ENCODE measurements at places on chromosomes 6 and 20.
A peak's percentile ranks its signal among the peaks of the same experiment; 100 is the strongest.

- no peak for DNase-seq
Observed at GRCh38 chr6:39206250-39206721, 23.0 kb downstream of the KCNK5 start.

DNA sequence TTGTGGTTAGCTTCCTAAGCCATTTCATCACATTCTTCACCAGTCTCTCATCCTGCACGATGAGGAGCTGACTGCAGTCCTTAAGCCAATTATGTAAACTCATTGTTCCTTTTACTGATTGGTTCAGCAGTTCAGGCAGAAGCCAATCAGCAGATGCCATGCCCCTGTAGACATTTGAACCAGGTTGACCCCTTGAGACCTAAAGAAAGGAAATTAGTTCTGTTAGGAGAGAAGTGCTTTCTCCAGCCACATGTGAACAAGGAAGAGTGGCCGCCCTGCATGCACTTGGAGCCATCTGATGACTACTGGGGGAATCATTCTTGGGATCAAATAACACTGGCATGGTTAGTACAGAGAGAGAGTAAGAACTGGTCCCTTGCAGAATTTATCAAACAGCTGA is 535.2 kb upstream of the ID4 start:
- peak; percentile 73 for DNase-seq

- DNase-seq: no peak
Observed at GRCh38 chr6:25893778-25894177, 19.7 kb upstream of the SLC17A3 start.

DNA sequence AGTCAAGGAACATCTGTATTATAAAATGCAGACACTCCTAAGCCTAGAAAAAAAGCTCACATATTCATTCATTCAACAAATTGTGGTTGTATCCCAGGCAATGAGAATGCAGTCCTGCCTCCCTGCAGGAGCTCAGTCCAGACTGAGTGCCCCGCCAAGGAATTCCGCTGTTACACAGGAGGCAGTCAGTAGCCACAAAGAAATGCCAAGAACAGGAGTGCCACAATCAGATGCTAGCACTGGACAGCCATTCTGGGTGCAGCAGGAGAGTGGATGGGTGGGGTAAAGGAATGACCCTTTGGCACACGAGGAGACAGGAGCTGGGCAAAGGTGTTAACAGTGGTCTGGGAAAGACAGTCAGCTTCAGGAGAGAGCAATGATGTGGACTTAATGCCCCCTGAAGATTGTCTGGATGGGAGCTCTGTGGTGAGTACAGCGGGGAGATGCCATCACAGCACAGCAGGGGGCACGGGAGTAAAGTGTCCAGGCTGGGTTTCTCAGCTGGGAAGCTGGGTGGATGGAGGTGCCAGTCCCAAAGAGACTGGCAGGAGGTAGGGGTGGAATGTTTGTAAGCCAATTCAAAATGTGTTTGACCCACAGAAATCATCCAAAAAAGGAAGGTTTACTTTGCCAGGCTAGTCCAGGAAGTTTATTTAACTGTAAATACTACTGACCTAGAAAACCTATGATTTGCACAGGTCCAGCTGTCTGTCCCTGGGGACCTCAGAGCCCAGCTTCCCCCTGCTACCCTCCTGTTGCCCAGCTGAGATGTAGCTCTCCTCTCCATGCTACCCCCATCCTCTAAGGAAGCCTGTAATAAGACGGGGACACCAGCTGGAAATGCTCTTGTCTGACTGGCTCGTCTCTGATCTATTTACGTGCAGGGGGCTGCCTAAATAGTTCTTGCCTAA is 84.1 kb downstream of the SLC23A2 start:
- DNase-seq: no peak

- no peak for DNase-seq
Observed at GRCh38 chr20:20396794-20397193, 28.9 kb downstream of the INSM1 start.

GRCh38 chr6:17965397-17965796 is 22.0 kb downstream of the KIF13A start:
- no peak for DNase-seq

GRCh38 chr6:16252686-16253299 is 14.4 kb downstream of the GMPR start:
- DNase-seq: no peak

All from NCI-H1092 treated with DMSO at 0.1 percent for 48 hours (cell line).